ENCODE measurements at places on chromosomes 5 and 9.

- DNase-seq: no peak
These were observed 87.3 kb upstream of the GNAQ start for GRCh38 chr9:78118742-78119473.

GRCh38 chr5:17381932-17382331, 116.1 kb upstream of the TAF11L2 start:
- DNase-seq: no peak

GRCh38 chr9:108060175-108060574, 570.6 kb upstream of the KLF4 start:
- DNase-seq: no peak

GRCh38 chr5:127697894-127698600, 5.1 kb upstream of the CCDC192 start:
- no peak for DNase-seq
